ENCODE measurements at places on chromosomes 1 and 21.

DNA sequence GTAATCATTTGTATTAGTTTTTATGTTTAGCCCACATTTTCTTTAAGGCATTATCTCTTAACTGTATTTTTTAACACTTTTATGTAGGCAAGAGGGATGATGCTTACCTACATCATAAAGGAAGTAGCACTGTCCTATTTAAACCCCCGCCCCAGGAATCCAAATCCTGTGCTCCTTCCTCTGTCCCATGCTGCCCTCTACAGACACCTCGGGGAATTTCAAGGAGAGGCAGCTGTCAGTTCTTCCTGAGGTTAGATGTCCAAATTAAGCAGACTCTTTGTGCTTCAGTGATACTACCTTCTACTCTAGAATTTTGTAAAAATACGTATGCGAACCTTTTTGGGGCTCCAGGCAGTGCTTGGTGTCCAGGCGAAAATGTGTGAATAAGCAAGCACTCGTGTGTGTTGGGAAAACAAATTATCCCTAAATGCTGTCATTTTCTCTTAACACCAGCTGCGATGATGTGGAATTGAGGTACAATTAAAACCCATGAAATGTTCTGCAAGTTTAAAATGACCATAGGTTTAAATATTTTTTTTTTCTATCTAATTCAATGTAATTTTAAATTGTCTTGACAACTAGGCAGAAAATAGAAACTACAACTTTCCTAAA lies 19.2 kb downstream of the CRCT1 start:
- peak; percentile 11 for DNase-seq

DNA sequence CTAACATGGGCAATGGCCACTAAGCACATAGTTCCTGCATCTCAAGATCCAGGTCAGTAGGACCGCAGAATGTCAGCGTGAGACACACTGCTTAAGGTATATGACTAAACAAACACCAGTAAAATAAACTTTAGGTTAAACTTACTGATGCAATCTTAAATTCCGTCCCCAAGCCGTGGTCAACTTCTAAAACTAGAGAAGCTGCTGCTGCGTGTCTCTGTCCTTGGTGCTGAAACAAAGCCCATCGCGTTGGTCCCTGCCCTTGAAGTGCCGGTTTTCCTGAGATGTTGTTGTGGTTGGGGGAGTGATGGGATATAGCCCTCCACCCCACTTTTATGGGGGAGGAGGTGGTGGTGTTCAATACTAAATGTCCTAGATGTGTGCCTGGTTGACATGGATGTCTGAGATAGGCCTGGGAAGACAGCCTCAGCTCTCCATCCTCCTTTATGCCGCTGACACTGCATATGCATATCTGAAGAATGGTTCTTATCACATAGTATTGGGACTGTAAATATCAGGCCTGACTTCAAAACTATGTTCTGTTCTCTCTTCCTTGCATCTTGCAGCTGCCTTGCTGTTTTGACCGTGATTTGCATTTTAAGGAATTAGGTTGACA lies 72.0 kb upstream of the KCNA3 start:
- DNase-seq, result peak; percentile 66

- DNase-seq, result peak; percentile 91
Measured at GRCh38 chr1:236063919-236064673, 794 bp downstream of the NID1 start.

GRCh38 chr1:196442366-196442765 lies 165.9 kb downstream of the KCNT2 start:
- DNase-seq, result no peak

GRCh38 chr1:39639305-39640130 lies at the start of gene HEYL:
Gene HEYL (minus strand): TSS chr1:39639643. CDS start chr1:39639625, 18 bp downstream.
- DNase-seq, result no peak

- peak; percentile 87 for DNase-seq
Measured at GRCh38 chr21:34029743-34030528, 43.4 kb upstream of the MRPS6 start.

- DNase-seq, result peak; percentile 51
Measured at GRCh38 chr1:41498804-41499203, 14.3 kb upstream of the EDN2 start.

GRCh38 chr1:194870860-194871259 lies 1684.4 kb upstream of the B3GALT2 start:
- DNase-seq, result no peak

GRCh38 chr1:87642581-87643221 lies 314.0 kb downstream of the LMO4 start:
- DNase-seq, result no peak

DNA sequence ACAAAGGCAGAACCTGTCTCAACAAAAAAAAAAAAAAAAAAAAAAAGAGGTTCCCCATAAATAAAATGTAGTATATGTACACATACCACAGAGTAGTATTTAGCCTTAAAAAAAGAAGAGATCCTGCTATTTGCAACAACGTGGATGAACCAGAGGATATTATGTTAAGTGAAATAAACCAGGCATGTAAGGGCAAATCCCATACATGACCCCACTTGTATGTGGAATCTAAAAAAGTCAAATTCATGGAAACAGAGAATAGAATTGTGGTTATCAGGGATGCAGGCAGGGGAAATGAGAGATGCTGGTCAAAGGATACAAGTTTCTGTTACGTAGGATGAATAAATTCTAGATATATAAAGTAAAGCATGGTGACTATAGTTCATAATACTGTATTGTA lies 16.7 kb downstream of the SLC44A3 start:
- no peak for DNase-seq

GRCh38 chr1:62227496-62227895 lies 32.8 kb downstream of the L1TD1 start:
- DNase-seq, result no peak

DNA sequence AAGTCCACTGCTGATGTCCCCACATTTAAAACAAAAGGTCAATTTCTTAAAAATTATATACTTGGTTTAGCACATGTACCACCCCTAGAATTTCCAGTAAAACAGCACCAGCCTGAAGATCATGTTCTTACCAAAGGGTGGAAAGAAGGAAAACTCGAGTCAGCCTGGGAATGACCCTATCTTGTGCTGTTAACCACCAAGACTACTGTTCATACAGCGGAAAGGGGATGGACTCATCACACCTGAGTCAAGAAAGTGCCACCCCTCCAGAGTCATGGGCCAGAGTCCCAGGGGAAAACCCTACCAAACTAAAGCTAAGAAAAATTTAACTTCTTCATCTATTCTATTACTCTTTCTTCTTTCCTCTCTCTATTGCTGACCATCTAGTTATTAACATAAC lies 113.6 kb upstream of the PPM1J start:
- no peak for DNase-seq

DNA sequence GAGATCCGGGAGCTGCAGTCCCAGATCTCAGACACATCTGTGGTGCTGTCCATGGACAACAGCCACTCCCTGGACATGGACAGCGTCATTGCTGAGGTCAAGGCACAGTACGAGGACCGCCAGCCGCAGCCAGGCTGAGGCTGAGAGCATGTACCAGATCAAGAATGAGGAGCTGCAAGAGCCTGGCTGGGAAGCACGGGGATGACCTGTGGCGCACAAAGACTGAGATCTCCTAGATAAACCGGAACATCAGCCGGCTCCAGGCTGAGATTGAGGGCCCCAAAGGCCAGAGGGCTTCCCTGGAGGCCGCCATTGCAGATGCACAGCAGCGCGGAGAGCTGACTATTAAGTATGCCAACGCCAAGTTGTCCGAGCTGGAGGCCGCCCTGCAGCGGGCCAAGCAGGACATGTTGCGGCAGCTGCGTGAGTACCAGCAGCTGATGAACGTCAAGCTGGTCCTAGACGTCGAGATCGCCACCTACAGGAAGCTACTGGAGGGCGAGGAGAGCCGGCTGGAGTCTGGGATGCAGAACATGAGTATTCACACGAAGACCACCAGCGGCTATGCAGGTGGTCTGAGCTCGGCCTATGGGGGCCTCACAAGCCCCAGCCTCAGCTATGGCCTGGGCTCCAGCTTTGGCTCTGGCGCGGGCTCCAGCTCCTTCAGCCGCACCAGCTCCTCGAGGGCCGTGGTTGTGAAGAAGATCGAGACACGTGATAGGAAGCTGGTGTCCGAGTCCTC lies 25.5 kb downstream of the ETV3L start:
- DNase-seq, result peak; percentile 56

GRCh38 chr21:15250384-15250783 lies 185.6 kb upstream of the NRIP1 start:
- no peak for DNase-seq

DNA sequence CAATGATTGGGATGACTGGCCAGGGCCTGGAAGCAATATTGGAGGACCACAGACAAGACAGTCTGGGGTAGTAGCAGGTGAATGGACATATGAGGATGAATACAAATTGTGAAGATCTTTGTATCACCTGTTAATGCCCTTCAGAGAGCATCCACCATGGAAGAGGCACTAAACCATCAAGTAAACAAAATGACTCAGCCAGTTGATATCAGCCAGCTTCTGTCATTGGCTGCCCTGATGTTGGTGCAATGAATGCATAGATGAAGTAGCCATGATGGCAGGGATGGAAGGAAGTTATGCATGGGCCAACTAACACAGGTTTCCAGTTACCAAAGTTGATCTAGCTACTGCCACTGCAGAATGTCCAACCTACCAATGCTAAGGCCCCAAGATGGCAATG lies 16.1 kb upstream of the ERI3 start:
- no peak for DNase-seq

DNA sequence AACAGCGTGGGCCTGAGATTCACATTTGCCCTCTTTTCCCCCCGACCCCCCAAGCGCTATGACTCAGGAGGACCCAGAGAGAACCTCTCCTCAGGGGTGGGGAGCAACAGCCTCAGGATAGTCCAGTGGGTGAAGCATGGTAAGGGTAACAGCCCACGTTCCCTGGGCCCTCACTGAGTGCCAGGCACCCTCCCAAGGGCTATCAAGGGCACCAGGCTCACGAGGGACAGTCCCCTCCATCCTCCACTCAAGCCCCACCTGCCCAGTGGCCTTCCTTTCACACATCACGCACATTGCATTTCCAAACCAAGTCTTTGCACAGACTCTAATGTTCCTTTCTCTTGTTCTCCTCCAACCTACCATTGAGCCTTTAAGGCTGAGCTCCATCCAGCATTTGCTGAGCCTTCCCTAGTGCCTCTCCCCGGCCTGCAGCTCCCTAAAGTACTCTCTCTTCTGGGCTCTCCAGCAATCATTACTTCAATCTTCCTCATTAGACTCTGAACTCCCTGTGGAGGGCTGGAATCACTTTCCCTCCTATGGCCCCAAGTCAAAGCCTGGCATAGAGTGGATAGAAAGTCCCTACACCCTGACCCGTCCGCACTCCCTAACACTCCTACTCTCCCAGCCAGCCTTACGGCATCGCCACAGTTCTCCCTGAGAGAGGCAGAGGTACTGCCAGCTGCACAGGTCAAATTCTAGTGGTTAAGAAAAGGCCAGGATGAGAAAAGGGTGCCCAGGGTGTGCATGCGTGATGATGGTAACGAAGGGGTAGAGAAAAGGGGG lies 1.0 kb downstream of the AKR7A2 start:
- DNase-seq, result peak; percentile 41

GRCh38 chr1:226474443-226475141 lies 66.7 kb upstream of the PARP1 start:
- no peak for DNase-seq

GRCh38 chr1:241979926-241980325 lies 19.0 kb downstream of the MAP1LC3C start:
- DNase-seq, result no peak

- DNase-seq, result peak; percentile 29
Measured at GRCh38 chr1:107963601-107964335, 1.2 kb downstream of the VAV3 start.

GRCh38 chr1:229657993-229658755 lies 32.1 kb downstream of the URB2 start:
- no peak for DNase-seq

- DNase-seq, result no peak
Measured at GRCh38 chr1:181588631-181589030, 105.3 kb downstream of the CACNA1E start.

DNA sequence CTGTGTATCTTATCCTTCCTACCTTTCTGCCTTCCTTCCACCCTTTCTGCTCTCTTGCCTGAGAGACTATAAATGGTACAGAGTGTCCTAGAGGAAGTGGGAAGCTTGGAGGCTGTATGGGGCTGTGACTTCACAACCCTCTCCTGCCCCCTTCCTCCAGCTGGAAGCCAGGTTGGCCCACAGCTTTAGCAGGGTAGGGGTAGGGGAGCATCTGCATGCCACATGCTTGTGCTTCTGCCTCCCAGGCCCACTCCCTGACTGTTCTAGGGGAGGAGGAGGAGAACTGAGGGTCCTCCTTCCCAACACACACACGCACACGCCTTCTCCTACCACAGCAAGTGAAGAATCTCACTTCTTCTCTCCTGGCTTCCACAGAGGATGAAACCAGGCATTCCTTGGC lies 3.9 kb upstream of the SLC27A3 start:
- DNase-seq, result no peak

DNA sequence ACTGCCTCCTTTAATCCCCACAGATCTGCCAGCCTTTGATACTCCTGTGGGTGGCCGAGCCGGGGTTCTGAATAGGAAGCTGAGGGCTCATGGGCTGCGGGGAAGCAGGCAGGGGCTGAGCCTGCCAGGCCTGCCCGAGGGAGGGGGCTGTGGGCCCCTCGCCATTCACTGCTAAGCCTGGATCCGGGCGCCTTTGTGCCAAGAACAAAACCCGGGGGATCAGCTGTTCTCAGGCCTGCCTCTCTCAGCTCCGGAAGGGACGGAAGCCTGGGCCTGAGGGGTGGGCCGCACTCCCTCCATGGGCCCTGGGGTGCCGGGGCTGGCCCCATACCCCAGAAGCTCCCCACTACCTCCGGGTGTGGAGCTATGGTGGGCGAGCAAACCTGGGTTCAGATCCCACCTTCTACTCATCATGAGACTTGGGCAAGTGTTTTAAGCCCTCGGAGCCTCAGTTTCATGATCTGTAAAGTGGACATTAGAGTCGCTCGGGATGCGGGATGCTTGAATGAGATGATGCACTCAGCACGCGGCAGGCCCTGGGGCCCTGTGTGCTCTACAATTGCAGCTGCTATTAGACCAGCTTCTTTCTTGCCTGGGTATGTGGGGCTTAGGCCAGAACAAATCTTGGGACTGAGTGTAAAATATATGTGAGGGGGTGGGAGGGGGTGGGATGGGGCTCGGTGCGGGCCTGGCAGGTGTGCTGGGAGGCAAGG lies 19.2 kb upstream of the EPHA2 start:
- DNase-seq, result peak; percentile 40

DNA sequence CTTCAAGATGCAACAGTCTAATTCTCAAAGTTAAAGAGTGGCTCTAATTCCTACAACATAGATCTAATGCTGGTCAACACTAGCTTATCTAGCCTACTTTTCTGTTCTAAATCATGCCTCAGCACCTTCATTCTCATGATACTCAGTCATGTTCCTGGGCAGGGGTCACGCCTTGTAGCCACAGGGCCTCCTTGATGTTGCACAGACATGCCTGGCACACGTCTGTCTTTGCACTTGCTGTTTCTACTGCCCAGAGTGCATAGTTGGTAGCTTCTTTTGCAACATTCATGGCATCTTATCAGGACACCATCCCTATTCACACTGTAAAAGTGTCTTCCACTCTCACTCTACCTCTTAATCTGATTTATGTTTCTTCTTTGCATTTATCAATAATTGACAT lies 76.6 kb downstream of the TBX15 start:
- no peak for DNase-seq

DNA sequence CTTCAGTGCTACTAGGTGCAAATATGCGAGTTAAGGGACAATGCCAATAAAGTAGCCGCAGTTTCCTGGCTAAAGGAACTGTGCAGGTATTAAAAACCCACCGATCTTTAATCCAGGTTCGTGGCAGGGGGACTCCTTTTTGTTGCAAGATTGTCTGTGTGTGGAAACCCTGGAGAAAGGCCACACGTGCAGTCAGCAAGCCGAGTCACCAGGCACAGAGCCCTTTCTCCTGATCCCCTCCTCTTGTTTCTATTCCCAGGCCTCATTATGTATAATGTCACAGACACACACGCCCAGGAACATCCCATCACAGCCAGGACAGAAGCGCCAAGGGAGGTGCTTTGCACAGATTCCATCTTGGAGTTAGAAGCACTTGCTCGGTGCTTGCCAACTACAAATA lies 528.9 kb downstream of the KIF26B start:
- no peak for DNase-seq

Data from adipocyte (in vitro differentiated cells).